RWPE1 (cell line): ENCODE measurements at places on chromosomes 5 and 9.

DNA sequence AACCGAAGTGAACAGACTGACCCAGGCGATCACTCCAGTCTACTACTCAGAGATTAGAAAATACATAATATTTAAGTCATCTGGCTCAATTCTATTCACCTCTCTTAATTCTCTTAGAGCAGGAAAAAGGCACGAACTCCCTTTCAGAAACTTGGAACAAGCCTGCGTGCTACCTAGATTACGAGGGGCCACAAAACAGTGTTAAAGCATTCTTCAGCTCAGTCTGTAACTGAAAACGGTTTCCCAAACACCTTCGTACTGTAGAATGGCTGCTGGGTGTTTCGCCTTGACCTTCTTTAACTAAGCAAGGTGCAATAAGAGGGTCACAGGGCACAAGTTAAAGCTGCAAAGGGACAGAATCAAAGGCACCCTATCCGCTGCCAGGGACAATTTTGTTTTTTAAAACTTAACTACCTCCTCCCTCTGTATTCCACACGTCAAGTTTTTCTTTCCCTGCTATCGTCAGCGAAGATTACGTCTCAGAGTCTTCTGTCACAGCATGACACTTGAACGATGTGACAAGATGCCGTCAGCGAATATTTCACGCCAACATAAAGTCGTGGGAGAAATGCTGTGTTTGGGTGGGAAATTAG is 687 bp downstream of the LYSMD3 start:
- DNase-seq = peak; percentile 38

- no peak for DNase-seq
Measured at GRCh38 chr5:83817591-83817990, 96.9 kb upstream of the HAPLN1 start.

- DNase-seq = no peak
Measured at GRCh38 chr9:15333376-15333881, 26.4 kb upstream of the TTC39B start.

GRCh38 chr5:71873191-71873591 is 154.1 kb downstream of the CARTPT start:
- DNase-seq = peak; percentile 53

GRCh38 chr5:151825445-151825844 is 53.7 kb downstream of the G3BP1 start:
- DNase-seq = peak; percentile 77

DNA sequence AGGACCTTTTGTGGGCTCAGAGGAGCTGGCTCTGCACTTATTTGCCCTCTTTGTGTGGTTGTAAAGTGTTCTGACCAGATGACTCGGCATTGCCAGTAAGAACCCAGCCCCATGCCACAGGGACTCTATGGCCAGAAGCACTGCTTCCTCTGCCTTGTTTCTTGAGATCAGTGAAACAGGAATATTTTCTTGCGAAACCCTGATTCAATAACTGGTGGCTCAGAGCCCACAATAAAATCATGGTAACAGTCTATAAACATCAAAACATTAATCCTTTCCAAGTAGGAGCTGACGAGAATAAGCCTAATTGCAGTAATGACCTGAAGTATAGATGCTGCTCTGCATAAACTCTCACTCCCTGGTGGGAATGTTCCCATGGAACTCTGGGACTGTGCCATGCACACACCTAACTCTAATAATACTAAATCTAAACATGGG is 344.3 kb downstream of the ZNF608 start:
- DNase-seq = peak; percentile 24

DNA sequence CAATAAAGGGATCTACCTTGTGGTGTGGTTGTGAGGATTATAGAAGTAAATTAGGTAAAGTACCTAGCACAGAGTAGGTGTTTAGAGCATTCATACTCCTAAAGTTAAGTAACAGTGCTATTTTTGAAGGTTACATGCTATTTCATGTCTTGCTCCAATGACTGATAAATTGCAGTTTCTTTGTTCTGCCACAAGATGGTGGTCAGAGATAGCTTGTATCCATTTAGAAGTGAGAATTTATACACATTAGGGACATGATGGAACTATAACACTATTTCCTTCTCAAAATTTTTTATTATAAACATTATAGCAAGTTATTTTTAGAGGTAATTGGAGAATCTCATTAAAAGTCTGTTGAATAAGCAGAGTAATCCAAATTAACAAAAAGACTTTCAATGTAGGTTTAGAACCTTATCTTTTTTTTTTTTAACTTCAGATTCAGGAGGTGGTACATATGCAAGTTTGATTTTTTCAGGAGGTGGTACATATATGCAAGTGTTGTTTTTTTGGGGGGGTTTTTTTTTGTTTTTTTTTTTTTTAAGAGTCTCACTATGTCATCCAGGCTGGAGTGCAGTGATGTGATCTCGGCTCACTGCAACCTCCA is 17.1 kb downstream of the MTREX start:
- peak; percentile 54 for DNase-seq

DNA sequence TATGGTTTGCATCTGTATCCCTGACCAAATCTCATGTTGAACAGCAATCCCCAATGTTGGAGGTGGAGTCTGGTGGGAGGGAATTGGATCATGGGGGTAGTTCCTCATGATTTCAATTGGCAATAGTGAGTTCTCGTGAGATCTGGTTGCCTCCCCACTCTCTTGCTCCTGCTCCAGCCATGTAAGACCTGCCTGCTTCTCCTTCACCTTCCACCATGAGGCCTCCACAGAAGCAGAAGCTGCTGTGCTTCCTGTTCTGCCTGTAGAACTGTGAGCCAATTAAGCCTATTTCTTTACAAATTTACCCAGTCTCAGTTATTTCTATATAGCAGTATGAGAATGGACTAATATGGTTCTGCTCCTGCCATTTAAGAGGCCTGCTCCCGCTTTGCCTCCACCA is 32.9 kb downstream of the SCAI start:
- DNase-seq = no peak

- DNase-seq = no peak
Measured at GRCh38 chr5:127550652-127551409, 33.4 kb downstream of the PRRC1 start.

DNA sequence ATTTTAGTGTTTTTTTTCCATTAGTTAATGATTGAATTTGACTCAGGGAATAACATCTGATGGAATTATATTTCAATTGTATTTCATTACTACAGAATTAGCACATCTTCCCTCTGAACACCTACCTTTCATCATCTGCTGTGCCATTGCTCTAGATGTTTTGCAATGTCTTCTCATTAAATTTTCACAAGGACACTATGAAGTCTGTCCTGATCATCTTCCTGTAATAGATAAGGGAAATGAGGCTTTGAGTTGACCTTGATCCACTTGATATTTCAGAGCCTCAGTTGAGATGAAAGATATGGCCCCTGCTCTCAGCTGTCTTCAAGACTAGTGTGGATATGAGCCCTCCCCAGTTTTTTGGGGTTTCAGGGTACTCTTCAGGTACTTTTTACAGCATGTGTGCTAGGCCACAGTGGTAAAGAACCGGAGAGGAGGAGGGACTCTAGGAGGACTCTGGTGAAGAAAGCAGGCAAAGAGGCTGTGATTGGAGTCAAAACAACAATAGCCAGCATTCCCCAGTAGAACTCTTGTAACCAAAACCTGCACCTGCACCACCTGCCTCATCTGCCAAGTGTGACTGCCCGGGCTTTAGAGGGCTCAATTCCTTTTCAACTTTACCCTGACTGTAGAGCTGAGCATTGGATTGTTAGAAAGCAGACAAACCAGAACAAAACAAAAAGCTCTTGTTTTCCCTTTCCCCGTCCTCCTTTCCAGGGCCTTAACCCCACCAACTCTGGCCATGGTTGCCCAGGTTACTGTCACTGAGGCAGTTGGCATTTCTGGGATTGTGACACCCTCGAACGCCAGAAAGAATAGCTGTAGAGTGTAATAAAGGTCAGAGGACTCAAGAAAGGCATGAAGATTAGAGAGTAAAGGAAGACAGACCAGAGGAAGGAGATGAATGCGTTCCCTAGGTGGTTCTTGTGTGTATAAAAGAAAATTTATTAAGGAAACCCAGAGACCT is 56.3 kb downstream of the ERAP1 start:
- DNase-seq = no peak

- no peak for DNase-seq
Measured at GRCh38 chr5:172469697-172470096, 15.4 kb upstream of the SH3PXD2B start.

DNA sequence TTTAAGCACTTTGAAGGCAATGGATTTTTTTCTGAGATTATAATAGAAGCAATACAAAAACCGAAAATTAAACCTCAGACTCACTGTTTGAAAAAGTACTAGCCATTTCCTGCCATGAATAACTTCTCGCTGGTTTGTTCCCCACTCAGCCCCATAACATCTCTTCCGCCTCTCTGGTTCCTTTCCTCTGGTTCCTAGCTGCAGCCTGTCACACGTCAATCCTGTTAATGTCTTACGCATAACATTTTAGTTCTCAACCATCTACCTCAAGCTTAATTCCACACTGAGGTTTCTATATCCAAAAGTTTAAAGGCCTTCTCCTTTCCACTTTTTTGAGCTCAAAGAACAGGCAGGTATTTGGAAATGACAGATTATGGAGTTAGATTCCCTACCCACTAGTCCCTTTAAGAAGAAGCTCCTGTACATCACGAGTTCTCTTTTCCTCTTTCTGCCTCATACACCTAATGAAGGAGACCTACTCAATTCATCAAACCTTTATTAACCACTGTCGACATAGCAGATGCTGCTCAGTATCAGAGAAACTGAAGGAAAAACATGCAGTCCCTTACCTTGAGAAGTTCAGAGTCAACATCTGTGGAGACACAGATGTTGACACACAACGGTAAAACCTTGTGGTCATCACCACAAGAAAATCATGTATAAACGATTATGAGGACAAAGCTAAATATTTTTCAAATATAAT is 243.0 kb upstream of the PTGER4 start:
- no peak for DNase-seq

DNA sequence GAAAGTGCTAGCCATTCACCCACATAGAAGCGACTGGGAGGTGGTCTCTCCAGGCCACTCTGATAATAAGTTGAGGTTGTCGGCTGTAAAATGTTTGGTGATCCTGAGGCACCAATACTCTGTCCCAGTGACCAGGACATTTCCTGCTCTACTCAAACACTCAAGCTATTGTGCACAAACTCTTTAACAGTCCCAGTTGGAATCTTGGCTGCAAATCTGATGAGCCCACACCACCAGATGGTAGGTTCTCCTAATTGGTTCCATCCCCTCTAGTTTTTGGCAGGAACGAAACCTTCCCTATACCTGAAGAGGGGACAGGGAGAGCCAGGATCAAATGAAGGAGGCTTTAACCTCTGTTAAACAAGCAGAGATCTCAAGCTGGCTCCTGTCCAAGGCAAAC is 14.3 kb downstream of the GRIA1 start:
- no peak for DNase-seq

- DNase-seq = no peak
Measured at GRCh38 chr5:142245786-142246185, 79.0 kb downstream of the SPRY4 start.

DNA sequence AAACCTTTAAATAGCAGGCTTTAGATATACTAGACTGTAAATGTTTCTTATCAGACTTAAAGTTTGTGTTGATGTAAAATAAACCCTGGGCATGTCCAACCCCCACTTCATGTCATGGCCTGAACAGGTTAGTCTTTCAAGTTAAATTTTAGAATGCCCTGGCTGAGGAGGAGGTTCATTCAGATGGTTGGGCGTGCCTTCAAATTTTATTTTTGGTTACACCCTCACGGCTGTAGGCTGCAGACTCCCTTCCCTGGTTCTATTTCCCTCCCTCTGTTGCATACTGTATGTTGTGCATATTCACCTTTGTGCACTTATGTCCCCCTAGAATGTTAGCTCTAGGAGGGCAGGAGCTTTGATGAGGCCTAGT is 5.3 kb upstream of the BICD2 start:
- no peak for DNase-seq

GRCh38 chr9:72326641-72327040 is 38.4 kb downstream of the ZFAND5 start:
- DNase-seq = no peak

DNA sequence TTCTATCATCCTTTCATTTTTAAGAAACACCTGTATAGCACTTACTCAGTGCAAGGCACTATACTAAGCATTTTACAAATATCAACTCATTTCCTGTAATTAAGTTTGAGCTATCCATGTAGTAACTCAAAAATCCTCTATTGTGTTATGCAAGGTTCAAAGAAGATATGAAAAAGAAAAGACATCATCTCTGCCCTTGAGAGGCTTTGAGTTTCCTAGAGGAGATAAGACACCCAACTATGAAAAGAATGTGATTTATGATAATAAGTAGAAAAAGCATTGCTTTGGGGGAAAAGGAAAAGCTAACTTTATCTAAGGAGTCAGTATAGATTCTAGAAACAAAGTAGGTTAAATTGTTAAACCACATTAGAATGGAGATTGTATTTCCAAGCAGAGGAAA is 14.2 kb upstream of the ZNF608 start:
- no peak for DNase-seq

DNA sequence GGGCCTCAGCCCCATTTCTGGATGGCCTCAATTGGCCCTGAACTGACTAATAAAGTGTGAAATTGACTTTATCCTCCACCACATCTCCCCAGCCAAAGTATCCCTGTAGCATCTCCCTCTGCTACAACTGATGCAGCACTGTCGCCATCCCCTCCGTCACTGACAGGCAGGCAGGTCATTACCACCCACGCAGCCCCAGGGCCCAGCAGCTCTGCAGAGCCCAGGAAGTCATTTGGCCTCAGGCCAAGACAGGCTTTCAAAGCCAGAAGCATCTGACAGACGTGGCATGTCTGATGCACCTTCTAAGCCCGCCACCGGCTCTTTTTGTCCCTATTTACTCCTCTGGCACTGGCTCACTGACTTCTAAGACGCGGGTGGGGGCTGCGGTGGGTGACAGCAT is 65.3 kb downstream of the ARHGEF37 start:
- no peak for DNase-seq

- no peak for DNase-seq
Measured at GRCh38 chr9:82146677-82147076, 158.1 kb downstream of the SPATA31D1 start.

GRCh38 chr5:140261403-140262171 is 41.3 kb downstream of the PFDN1 start:
- DNase-seq = peak; percentile 97

DNA sequence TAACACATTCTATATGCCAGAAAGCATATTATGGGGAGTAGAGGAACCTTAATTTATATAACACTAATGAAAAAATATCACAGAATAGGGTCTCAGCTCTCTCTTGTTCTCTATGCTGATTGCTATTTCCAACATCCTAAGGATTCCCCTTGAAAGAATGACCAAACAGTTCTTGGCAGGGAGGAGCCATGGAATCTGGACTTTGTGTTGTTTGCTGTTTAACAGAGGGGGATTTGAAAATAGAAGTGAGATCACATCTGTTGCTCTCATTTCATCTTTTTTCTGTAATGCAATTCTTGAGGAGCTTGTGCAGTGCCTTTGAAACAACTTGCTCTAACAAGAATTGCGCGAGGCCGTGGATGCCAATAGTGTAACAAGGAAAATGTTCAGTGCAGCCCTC is 755.3 kb downstream of the TLE1 start:
- DNase-seq = no peak

- DNase-seq = no peak
Measured at GRCh38 chr5:7422316-7423106, 26.6 kb downstream of the ADCY2 start.
